Ammon's horn (tissue), 1 donor: ENCODE measurements at places on chromosomes 11 and 22.

GRCh38 chr22:22235558-22235957 lies 9.0 kb upstream of the VPREB1 start:
- no peak for DNase-seq

GRCh38 chr11:130872102-130872501 lies 44.2 kb downstream of the SNX19 start:
- DNase-seq = no peak

DNA sequence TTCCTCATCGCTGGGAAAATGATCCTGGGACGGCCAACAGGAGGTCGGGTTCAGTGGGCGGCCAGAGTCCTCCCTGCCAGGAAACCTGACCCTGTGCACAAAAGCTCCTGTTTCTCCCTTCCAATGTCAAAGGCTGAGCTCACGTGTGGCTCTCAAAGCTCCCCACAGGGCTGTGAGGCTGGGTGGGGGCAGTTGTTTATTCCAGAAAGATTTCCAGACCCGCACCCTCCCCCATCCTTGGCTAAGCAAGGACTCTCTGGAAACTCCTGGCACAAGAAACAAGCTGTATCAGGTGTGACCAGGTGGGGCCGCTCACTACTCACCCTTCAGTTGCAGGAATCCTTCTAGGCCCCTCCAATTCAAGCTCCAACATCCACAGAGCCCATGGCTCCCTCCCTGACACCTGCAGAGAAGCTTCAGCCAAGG lies 131.9 kb downstream of the SHANK2 start:
- no peak for DNase-seq

DNA sequence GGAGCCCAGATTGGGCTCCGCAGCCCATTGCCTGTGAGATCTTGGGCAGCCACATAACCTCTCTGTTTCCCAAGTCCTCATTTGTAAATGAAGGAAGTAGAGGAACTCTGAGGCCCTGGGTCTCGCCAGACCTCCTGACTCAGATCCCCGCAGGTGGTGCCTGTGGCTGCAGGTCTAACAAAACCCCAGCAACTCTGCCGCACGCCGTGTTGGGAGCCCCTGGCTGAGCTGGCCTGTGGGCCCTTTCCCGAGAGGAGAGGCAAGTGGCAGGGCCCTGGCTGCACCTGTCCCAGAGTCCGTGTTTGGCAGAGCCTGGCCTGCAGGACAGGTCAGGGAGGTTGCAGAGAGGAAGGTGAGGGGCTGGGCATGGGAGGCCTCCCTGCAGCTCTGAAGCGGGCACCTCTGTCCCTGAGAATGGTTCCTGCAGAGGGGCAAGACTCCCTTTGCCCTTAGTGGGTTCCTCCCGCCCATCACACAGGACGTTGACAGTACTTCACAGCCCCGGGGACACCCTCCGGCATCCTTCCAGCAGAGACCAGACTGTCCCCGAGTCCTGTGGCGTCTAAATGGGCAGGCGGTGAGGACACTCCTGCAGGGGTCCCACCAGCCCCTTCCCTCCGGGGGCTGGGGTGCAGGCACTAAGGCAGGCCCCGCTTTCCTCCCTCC lies 67.7 kb downstream of the ARHGAP8 start:
- DNase-seq = no peak

DNA sequence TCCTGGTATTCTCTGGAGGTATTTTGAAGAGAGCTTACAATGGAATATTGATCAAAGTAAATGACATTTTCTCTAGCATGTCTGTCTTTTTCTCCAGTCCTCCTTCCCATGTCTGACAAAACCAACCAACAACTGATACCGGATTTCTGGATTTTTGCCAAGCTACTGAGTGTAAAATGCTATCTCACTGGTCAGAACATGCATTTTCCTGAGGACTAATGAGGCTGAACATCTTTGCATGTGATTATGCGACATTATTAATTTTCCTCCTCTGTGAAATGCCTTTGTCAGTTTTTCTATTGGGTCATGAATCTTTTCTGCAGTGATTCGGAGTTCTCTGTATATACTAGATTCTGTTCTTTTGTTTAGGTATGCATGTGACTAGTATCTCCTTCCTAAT lies 51.4 kb downstream of the CDON start:
- no peak for DNase-seq

DNA sequence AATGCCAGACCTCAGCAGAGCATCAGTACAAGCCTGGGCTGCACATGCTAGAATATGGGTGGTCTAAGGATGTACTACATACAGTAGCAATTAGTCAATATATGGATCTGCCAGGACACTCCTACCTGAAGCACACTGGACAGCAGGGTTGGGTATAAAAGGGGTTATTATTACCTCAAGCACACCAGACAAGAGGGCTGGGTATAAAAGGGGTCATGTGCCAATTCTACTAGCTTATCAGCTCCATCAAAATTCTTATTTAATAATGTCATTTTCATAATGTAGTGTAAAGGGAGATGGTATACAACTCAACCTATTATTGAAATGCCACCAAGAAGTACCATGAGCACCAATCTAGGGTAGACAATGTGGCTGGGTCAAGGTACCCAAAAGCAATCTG lies 44.7 kb upstream of the PRODH start:
- DNase-seq = no peak

DNA sequence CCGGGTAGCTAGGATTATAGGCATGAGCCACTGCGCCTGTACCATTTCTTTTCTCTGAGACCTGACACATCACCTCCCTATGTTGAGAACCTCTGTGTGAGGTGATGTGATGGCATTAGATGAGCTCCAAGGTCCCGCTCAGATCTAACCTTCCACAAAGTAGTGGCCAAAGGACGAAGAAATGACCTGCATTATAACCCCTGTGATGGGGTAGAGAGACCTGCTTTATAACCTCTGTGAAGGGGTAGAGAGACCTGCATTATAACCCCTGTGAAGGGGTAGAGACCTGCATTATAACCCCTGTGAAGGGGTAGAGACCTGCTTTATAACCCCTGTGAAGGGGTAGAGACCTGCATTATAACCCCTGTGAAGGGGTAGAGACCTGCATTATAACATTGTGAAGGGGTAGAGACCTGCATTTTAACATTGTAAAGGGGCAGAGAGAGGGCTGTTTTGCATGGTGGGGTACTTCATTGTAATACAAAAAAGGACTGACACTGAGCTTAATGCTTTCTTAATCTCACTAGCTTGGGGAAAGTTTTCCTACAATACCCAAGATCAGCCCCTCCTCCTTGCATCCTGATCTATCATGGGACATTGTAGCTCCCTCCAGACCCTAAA lies 8.5 kb downstream of the MIEF1 start:
- no peak for DNase-seq

GRCh38 chr11:61121192-61121831 lies 19.0 kb downstream of the CD5 start:
- no peak for DNase-seq

DNA sequence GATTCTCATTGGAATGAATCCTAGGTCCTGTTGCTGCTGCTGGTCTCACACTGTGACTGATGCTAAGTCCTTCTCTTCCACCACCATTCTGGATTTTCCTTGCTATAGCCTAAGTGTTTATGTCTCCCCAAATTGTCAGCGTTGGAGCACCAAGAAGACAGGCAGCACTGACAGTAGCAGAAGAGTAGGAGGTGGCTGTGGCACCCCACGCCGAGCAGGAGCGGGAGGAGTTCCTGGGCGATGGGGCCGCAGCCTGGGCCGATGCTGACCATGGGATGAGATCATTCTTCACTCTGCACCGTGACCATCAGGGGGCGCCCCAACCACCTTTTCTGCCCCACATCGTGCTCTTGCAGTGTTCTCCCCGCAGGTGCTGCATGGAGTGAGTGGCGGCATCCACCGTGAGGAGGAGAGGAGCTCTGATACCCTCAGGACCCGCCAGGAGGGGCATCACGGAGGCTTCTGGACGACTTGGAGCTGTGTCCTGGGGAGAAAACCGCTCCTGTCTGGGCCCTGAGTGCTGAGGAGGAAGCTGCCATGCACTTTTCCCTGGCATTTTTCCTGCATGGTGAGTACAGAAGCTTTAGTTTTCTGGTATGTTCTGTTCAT lies 57.0 kb downstream of the LRRC74B start:
- peak; percentile 80 for DNase-seq

- peak; percentile 98 for DNase-seq
Observed at GRCh38 chr11:3000032-3000961, 8.2 kb upstream of the NAP1L4 start.

GRCh38 chr11:2223153-2223794 lies 47.1 kb downstream of the ASCL2 start:
- DNase-seq = no peak

- DNase-seq = no peak
Observed at GRCh38 chr11:101046947-101047346, 82.7 kb downstream of the PGR start.

DNA sequence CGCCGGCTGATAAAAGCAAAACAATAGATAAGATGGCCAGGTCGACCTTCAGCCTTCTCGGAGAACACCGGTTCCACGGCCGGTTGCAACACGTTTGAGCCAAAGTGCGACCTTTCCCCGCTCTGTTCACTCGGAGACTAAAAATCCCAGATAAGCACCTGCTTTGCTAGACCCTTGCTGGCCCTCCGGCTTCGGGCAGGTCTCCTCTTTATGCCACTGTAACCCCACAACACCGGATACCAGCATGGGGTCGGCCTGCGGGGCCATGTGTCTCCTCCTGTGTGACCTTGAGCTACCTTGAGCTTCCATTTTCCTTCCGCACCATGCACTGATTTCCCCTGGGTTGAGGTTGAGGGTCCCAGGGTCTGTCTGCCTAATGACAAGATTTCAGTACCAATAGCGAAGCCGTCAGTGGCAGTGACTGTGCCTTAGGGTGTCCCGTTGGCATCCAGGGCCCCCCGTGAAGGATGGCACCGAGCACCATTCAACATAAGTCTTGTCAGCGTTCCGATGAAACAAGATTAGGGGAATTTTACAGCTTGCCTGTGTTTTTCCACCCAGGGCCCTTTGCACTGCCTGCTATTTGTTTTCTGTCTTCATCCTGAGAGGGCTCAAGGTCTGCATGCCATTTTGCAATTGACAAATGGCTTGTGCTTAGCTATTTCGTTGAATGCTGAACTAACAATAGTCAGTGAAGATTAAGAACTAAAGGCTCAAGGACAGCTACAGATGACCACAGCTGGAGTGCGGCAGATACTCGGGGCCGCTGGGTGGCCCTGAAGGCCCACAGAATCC lies 118.6 kb downstream of the KCNQ1 start:
- no peak for DNase-seq

DNA sequence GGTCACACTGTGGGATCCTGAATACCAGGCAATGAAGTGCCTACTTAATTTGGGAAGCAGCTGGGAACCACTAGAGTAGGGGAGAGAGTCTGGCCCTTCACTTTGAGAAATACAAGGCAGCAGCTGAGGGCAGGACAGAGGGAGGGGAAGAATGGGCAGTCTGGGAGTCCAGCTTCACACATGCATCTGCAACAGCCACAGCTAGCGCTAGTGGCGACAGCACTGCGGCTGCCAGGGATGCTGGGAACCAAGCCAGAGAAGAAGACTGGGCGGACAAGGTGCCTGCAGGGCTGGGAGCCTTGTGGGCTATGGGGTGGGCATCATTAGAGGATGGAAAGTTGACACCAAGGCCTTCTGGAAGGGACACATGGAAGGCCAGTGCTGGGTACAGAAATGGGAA lies 15.8 kb downstream of the SCUBE2 start:
- peak; percentile 41 for DNase-seq

GRCh38 chr22:22894740-22895731 lies 7.4 kb downstream of the IGLL5 start:
- DNase-seq = no peak

- no peak for DNase-seq
Observed at GRCh38 chr22:49047447-49047846, 780.2 kb downstream of the BRD1 start.

DNA sequence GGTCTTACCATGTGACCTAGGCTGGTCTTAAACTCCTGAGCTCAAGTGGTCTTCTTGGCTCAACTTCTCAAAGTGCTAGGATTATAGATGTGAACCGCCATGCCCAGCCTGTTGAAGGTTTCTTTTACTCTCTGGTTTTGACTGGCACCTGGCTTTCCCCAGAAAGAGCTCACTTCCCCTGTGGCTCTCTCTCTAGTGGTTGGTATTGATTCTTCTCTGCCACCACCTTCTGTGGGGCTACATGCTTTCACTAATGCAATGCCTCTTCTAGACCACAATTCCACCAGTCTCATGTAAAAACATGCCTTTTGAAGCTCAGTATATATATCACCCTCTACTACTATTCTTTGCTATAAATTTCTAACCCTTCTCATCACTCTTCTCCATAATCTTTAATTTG lies 67.2 kb downstream of the CCDC83 start:
- DNase-seq = no peak

- no peak for DNase-seq
Observed at GRCh38 chr22:27808451-27809225, 7.1 kb upstream of the MN1 start.

DNA sequence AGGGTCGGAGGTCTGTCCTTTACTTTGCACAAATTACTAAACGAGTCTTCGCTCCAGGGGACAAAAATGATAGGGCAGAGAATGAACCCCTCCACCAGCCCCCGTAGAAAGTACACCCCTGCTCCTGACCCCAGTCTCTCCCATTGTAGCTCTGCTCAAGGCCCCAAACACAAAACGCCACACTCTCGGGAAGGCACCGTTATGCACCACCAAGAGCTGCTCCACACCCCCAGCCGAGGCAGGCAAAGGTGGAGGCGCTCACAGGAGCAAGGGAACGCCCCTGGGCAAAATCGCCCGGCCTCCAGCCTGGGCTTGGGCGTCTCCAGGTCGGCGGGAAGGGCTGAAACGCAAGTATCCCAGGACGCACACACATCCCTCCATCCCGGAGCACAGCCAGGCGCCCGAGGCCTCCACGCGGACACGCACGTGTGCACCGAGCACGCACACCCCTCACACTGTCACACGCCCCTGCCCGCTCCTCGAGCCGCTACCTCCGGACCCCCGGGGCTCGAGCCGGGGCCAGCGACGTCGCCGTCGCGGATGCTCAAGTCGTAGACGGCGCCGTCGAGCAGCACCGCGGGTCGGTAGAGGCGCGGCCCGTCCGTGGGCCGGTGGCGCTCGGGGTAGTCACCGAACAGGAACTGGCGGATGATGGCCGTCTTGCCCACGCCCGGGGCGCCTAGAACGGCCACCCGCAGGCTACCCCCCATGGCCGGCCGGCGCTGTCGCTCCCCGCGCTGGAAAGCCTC lies 786 bp downstream of the RASL10A start:
- no peak for DNase-seq

DNA sequence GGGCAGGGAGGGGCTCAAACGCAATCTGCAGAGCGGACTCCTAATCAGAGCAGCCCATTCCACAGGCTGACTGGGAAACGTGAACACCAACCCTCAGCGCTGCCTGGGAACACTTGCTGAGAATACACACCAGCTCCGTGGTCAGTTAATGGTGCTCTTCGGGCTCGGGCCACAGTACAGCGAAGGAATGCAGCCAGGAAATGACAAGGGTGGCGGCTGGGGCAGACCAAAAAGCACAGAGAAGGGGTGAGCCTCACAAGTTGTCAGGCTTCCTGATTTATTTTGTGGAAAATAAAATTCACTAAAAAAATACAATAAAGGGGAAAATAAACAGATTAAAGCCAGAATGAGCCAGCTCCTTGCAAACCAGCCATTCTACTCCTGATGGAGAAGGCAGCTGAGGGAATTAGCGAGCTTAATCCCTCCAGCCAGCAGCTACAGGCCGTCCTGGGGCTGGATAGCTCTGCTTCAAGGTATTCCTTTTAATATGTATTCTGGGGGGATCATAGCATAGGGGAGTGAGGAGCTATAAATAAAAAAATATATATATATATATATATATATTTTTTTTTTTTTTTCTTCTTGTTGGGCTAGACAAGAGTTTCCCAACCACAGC lies 165.5 kb upstream of the NTM start:
- DNase-seq = no peak

GRCh38 chr11:103949781-103950180 lies 86.7 kb upstream of the DDI1 start:
- DNase-seq = no peak

- DNase-seq = no peak
Observed at GRCh38 chr22:42922374-42923191, 65.5 kb upstream of the ARFGAP3 start.

GRCh38 chr11:50423208-50423607 lies 390.5 kb downstream of the OR4C45 start:
- no peak for DNase-seq
